Type B pancreatic cell (in vitro differentiated cells): ENCODE measurements at places on chromosomes 12 and 14. TPM values are rescaled to one million over a fixed set of nuclear protein-coding genes. Genes with fewer than 3 reads are reported as not detected.
A peak's percentile ranks its signal among the peaks of the same experiment; 100 is the strongest.

- H3K4me3 ChIP-seq, result no peak overlapping the region
- no peak overlapping the region for H3K27ac ChIP-seq
- no peak for DNase-seq
- no peaks in the 10 kb centered on the region for H3K36me3 ChIP-seq
- no peaks in the 10 kb centered on the region for H3K4me1 ChIP-seq
Measured at GRCh38 chr14:40581264-40581663, 1025.4 kb upstream of the LRFN5 start.

DNA sequence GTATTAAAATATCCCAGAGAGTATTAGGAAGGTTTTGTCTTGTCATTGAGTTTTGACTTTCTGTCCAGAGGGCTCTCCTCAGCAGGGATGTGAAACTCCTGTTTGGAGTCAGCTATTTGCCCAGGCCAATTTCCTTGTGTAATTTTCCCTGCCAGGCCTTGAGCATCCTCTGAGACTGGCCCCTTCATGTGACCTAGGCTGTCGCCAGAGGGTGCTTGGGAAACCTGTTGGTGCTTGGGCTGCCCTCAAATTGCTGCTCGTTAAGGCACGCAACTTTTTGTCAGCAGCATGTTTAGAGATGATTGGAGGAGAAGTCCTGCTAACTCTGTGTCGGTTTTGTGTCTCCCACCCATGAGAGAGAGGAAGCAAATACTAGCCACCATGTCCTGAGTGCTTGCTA, 39.1 kb downstream of the IQSEC3 start:
- H3K4me3 ChIP-seq, result no peak overlapping the region
- H3K36me3 ChIP-seq, result no peaks in the 10 kb centered on the region
- peaks cover 9% of the 10 kb centered on the region for H3K4me1 ChIP-seq

DNA sequence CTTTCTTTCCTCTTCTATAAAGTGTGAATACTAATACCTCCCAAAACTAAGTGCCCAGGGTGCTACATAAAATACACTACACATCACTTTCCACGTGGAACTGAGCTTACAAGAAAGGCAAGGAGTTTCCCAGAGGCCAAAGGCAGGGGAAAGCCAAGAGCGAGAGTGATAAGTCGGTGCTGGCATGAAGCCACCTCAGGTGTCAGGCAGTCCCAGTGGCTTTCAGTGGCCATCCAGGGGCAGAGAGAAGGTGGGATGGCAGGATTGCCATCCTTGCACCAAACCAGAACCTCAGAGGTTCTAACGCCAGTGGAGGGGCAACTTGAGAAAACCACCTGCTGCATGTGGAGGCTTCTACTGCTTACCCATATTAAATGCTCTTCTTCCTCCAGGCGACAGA, 79.7 kb upstream of the DIO3 start:
- H3K27me3 ChIP-seq, result peaks cover 7% of the 10 kb centered on the region
- peaks cover 28% of the 10 kb centered on the region for H3K4me1 ChIP-seq
- DNase-seq, result peak; percentile 22
- no peaks in the 10 kb centered on the region for H3K36me3 ChIP-seq
- no peak overlapping the region for H3K27ac ChIP-seq

DNA sequence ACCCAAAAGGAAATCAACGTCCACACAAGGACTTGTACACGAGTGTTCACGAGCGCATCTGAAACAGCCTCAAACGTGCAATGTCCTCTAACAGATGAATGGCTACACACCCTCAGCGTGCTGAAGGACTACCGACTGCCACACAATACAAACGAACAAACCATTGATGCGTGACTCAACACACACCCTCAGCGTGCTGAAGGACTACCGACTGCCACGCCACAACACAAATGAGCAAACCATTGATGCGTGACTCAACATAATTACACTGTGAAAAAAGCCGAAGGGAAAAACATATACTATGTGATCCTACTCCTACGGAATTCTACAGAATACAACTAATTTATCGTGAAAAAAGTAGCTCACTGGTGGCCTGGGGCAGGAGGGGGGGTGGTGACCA, 25.1 kb upstream of the BTBD6 start:
- H3K36me3 ChIP-seq, result peaks cover 18% of the 10 kb centered on the region
- no peak overlapping the region for H3K4me3 ChIP-seq
- H3K27me3 ChIP-seq, result no peaks in the 10 kb centered on the region
- peaks cover 14% of the 10 kb centered on the region for H3K4me1 ChIP-seq
- H3K27ac ChIP-seq, result peak overlapping the region; percentile 12
- DNase-seq, result no peak

DNA sequence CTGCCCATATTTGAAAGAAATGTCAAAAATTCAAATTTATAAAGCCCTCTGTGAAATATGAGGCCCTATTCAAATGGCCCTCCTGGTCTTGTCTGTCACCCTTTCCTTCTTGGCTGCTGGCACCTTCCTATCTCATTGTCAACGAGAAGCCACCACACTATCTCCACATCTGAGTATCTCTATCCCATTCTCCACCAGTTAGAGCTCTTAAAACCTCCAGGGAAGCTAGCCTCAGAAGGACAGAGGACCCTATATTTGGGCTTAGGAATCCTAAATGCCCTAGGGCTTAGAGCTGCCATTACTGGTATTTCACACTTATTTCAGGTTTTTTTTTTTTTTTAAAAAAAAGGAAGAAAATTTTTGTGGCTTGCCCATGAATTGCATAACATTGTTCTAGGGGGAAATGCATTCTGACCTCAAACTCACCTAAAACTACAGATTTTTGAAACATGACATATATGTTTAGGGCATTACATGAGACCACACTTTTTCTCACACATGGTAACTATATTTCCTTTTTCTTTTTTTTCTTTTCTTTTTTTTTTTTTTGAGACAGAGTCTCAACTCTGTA, 25.0 kb downstream of the SLC25A21 start:
- H3K4me3 ChIP-seq, result no peak overlapping the region
- no peak overlapping the region for H3K27ac ChIP-seq
- DNase-seq, result no peak
- peaks cover 21% of the 10 kb centered on the region for H3K4me1 ChIP-seq
- H3K36me3 ChIP-seq, result no peaks in the 10 kb centered on the region
- H3K27me3 ChIP-seq, result peaks cover 39% of the 10 kb centered on the region

DNA sequence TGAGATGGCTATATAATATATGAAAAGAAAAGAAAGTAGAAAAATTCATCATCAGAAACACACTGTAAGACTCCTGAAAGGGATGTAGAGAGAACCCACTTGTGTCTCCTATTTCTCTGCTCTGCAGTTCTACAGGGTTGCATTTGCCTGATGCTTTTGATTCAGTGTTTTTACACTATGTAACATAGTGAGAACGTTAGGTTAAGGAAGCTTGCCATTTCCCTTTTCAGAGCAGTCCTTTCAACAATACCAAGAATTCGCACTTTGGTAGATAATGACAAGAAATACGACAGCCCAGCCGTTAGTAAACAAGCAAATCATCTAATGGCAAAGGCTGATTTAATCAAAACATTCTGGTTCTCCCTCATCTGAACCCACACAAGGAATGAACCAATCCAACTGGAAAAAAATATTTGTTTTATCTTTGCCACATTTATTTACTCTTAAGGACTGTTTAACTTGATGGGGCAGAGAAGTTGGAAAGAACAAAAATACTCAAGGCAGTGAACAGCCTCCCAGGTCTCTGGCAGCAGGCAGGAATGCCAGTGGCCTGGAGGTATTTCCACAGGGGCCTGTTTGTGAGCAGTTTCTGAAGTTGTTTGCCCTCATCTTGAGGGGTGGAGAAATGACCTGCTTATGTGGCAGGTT, 30.8 kb upstream of the SOCS2 start:
- no peak overlapping the region for H3K4me3 ChIP-seq
- no peak overlapping the region for H3K27ac ChIP-seq
- H3K27me3 ChIP-seq, result peaks cover 7% of the 10 kb centered on the region

GRCh38 chr12:25501549-25501948, 51.5 kb downstream of the LMNTD1 start:
- peaks cover 2% of the 10 kb centered on the region for H3K36me3 ChIP-seq
- peak overlapping the region; percentile 15 for H3K27ac ChIP-seq
- H3K4me3 ChIP-seq, result no peak overlapping the region
- no peaks in the 10 kb centered on the region for H3K4me1 ChIP-seq
- DNase-seq, result no peak

- peaks cover 13% of the 10 kb centered on the region for H3K36me3 ChIP-seq
- no peak overlapping the region for H3K27ac ChIP-seq
- no peak overlapping the region for H3K4me3 ChIP-seq
- H3K4me1 ChIP-seq, result peaks cover 24% of the 10 kb centered on the region
Measured at GRCh38 chr12:3133405-3133783, 56.2 kb downstream of the TSPAN9 start.

DNA sequence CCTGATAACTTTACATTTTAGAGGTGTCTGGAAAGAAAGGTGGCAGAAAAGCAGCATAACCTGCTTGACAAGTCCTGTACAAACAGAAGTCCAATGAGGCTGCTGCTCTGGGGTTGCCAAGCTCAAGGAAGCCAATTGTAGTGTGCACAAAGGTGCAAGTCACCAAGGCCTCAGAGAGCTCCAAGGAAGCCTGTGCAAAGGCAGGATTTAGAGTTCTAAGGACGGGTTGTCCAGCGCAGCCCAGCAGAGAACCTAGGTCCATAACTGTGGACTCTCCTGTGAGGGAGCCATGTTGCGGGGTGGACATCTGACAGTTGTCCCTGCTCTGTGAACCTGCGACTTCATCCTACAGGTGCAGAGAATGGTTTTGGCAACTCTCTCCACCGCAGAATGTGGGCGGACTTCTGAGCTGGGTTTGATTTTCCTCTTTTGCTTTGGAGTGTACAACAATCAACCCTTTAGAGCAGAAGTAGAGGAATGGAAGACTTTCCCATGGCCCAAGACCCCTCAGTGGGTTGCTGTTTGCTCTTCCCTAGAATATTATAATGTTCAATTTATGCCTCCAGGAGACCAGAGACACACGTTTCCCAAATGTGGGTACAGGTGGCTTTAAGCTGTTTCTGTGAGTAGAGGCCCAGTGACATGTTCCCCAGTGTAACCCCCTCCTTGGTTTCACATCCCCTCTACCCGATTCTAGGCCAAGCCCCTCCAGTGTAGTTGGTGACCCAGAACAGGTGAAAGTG, 81.0 kb downstream of the ETV6 start:
- H3K36me3 ChIP-seq, result peaks cover 35% of the 10 kb centered on the region
- no peaks in the 10 kb centered on the region for H3K27me3 ChIP-seq
- H3K27ac ChIP-seq, result peak overlapping the region; percentile 95
- DNase-seq, result no peak
- peaks cover 10% of the 10 kb centered on the region for H3K4me1 ChIP-seq
- H3K4me3 ChIP-seq, result peak overlapping the region; percentile 72

DNA sequence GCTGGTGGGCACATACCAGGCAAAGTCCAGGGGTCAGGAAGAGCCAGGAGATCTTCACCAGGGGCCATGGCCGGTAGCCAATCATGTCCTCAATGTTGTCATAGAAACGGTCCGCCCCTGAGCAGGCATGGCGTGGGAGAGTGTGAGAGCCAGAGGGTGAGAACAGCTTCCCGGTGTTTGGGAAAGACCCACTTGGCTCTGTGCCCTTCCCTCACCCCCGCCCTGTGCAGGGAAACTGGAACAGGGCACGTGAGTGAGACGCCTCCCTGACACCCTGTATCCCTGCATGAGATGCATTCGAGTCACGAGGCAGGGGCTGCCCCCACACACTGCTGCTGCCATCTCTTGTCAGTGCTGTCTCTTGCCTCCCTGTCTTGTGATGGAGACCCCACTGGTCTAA, 20.7 kb downstream of the SLC6A12 start:
- H3K4me3 ChIP-seq, result no peak overlapping the region
- H3K4me1 ChIP-seq, result no peaks in the 10 kb centered on the region
- H3K27me3 ChIP-seq, result peaks cover 70% of the 10 kb centered on the region
- DNase-seq, result no peak
- H3K27ac ChIP-seq, result no peak overlapping the region
- H3K36me3 ChIP-seq, result peaks cover 6% of the 10 kb centered on the region

GRCh38 chr14:61466249-61466904, 145.0 kb downstream of the PRKCH start:
- no peak overlapping the region for H3K27ac ChIP-seq
- no peak overlapping the region for H3K4me3 ChIP-seq
- peaks cover 45% of the 10 kb centered on the region for H3K4me1 ChIP-seq
- peaks cover 6% of the 10 kb centered on the region for H3K36me3 ChIP-seq
- DNase-seq, result no peak

GRCh38 chr12:96073346-96074330, 38.3 kb upstream of the LTA4H start:
- H3K27me3 ChIP-seq, result peaks cover 4% of the 10 kb centered on the region
- peak overlapping the region; percentile 13 for H3K4me3 ChIP-seq
- DNase-seq, result no peak
- peaks cover 13% of the 10 kb centered on the region for H3K4me1 ChIP-seq
- no peaks in the 10 kb centered on the region for H3K36me3 ChIP-seq

DNA sequence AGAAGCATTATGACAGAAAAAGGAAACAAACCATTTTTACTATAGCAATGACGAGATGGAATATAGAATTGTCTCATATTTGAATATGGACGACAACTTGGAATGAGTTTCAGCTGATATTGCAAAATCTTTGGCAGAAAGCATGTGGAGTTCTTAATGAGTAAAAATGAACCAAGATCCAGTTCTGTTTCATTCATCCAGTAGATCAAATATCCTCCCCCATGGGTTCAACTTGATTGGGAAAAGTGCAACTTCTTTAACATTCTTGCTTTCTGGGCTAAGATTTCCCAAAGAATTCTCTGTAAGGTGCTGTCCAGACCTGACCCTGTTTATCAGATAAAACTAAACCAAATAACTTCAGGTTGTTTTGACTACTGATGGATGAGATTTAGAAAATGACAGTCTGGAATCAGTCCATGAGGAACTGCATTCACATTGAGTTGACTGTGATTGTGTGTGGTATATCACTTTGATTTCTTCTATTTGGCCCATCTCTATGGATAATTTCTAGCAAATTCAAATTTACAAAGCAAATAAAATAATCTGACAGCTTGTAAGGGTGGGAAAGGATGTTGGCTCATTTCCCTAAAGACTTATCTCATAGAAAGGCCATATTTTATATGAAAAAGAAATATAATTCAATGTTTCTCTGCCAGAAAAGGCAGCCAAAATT, 267.4 kb downstream of the ADAMTS20 start:
- H3K27me3 ChIP-seq, result no peaks in the 10 kb centered on the region
- H3K4me3 ChIP-seq, result no peak overlapping the region
- no peaks in the 10 kb centered on the region for H3K36me3 ChIP-seq
- no peak for DNase-seq
- H3K4me1 ChIP-seq, result peaks cover 32% of the 10 kb centered on the region

- H3K27me3 ChIP-seq, result no peaks in the 10 kb centered on the region
- H3K4me1 ChIP-seq, result no peaks in the 10 kb centered on the region
- H3K27ac ChIP-seq, result no peak overlapping the region
Measured at GRCh38 chr14:30287579-30288445, 271.1 kb upstream of the G2E3 start.

DNA sequence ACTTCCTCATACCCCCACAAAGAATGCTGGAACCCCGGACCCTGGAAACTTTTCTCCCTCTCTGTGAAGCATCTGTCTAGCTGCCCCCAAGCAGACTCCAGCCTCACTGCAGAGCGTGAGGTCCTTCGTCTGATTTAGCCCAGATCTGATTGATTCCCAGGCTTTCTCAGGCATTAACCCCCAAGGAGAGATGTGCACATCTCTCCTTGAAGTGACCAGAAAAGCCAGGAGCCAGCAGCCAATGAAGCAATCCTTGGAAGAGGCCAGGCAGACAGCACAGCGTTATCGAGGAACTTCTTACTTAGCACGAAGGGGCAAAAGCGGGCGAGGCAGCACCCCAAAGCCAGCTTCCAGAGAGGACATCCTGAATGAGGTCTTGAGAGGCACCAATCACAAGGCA, 100.7 kb downstream of the ZFP36L1 start:
- no peaks in the 10 kb centered on the region for H3K36me3 ChIP-seq
- peak overlapping the region; percentile 14 for H3K4me3 ChIP-seq
- peaks cover 55% of the 10 kb centered on the region for H3K4me1 ChIP-seq

Gene SLC2A3
- total RNA-seq, result 214 and 2,005 TPM in 2 replicates

Gene PPP1R1A
- 24.9 and 43.3 TPM in 2 replicates for total RNA-seq

Gene TMTC1
- 24.0 and 48.7 TPM in 2 replicates for total RNA-seq

Gene ZNF641
- 9.5 and 19.4 TPM in 2 replicates for total RNA-seq

Gene GNB3
- 6.3 and 25.2 TPM in 2 replicates for total RNA-seq

Gene AKAP5
- 0.52 and 1.4 TPM in 2 replicates for total RNA-seq

Gene FZD10
- total RNA-seq, result 7.5 and 17.7 TPM in 2 replicates

Gene DHRS2
- total RNA-seq, result 1.4 and 3.3 TPM in 2 replicates
